ENCODE measurements at places on chromosomes 3 and 15.

GRCh38 chr3:149542375-149543312 is 68.1 kb downstream of the TM4SF4 start:
- DNase-seq, result no peak

DNA sequence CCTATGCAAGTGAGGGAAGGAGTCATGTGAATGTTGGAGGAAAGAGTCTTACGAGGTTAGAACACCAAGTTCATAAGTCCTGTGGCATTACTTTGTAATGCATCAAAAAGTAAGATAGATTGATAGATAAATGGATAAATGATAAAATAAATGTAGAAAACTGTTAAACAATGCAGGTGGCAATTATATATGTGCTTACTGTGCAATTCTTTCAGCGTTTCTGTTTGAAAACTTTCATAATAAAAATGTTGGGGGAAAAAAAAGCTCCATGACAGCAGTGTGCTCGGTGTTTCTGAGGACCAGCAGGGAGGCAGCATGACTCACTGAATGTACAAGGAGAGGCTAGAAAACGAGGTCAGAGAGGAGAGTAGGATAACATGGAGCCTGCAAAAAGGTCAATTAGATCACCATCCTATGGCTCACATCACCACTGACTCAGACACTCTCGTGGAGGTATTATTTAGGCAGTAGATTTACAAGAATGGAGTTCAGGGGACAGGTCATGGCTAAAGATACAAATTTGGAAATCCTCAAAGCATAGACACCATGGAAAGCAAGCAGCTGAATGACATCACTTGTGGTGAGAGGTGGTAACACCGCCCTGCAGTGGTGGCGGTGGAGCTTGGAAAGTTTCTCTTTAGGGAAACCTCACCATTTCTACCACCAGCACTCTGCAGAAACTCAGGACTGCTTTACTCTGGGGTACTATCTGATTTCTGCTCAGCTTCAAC is 219.8 kb downstream of the CTNNB1 start:
- no peak for DNase-seq

- peak; percentile 18 for DNase-seq
Measured at GRCh38 chr3:150372722-150373121, 35.4 kb upstream of the TSC22D2 start.

GRCh38 chr3:194087280-194087679 is 48.7 kb upstream of the HES1 start:
- no peak for DNase-seq

GRCh38 chr3:148218222-148218621 is 479.5 kb upstream of the AGTR1 start:
- DNase-seq, result no peak

GRCh38 chr15:77870195-77871065 is 207.1 kb downstream of the TBC1D2B start:
- DNase-seq, result peak; percentile 65

- DNase-seq, result peak; percentile 59
Measured at GRCh38 chr3:133464573-133464972, 64.7 kb downstream of the BFSP2 start.

DNA sequence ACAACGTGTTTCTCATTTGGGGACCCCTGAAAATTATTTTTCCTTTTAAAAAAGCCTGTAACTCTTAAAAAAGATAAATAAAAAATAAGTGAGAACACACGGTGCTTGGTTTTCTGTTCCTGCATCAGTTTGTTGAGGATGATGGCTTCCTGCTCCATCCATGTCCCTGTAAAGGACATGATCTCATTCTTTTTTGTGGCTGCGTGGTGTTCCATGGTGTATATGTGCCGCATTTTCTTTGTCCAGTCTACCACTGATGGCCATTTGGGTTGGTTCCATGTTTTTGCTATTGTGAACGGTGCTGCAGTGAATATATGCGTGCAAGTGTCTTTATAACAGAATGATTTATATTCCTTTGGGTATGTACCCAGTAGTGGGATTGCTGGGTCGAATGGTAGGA is 2.3 kb downstream of the TSPAN3 start:
- no peak for DNase-seq

GRCh38 chr15:39936187-39936586 is 2.3 kb downstream of the EIF2AK4 start:
- DNase-seq, result no peak

DNA sequence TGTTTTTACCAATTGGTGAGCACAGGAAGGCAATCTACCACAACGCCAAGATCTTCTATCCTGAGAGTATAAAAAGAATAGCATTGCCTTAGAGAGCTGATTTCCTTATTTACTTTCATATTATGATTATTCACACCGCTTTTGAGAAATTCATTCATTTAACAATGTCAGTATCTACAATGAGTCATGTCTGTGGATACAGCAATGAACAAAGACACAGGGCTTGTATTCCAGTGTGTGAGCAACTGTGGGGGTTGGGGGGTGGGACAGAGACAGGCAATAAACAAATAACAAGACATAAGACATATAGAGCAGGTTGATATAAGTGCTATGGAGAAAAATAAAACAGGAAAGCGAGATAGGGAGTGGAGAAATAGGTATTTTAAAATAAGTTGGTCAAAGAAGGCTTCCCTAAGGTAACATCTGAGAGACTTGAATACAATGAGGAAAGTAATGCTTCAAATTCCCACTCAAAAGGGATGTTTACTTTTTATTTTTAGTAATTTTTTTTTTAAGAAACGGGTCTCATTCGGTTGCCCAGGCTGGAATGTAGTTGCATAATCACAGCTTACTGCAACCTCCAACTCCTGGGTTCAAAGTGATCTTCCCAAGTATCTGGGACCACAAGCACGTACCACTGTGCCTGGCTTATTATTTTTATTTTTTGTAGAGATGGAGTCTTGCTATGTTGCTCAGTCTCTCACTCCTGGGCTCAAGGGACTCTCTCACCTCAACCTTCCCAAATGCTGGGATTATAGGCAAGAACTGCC is 45.7 kb downstream of the PGBD4 start:
- DNase-seq, result no peak

DNA sequence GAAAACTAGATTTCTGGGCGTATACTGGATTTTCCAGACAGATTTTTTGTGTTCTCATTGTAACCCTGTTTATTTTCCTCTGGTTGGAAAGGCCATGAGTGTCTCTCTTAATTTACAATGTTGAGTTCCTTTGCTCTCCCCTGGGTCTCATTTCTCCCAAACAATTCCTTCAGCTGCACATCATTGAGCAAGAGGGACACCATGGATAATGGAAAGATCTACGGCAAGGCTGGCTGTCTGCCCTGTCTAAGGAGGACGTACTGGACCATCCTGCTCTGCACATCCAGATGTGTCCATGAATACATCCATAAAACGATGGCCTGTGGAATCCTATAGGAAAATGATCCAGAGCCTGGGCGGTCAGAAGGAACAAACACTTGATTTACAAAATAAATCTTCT is 258.1 kb upstream of the MCTP2 start:
- DNase-seq, result no peak

GRCh38 chr15:31365655-31366127 is 39.1 kb downstream of the KLF13 start:
- DNase-seq, result peak; percentile 75

DNA sequence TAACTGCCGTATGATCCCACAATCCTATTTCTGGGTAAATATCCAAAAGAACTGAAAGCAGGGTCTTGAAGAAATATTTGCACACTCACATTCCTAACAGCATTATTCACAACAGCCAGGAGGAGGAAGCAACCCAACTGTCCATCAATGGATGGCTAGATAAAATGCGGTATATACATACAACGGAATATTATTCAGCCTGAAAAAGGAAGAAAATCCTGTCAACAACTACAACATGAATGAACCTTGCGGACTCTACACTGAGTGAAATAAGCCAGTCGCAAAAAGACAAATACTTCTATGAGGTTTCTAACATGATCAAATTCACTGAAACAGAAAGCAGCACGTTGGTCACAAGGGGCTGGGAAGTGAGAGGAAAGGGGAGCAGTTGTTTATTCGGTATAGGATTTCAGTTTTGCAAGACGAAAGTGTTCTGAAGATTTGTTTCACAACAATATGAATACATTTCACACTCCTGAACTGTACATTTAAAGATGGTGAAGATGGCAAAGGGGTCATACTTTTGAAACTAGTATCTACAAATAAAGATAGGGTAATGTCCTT is 6.2 kb downstream of the DLG1 start:
- peak; percentile 60 for DNase-seq

- DNase-seq, result no peak
Measured at GRCh38 chr3:3296979-3297381, 117.5 kb upstream of the CRBN start.

Measured in GM12865 (cell line).